ENCODE measurements at places on chromosomes 1 and 21.

DNA sequence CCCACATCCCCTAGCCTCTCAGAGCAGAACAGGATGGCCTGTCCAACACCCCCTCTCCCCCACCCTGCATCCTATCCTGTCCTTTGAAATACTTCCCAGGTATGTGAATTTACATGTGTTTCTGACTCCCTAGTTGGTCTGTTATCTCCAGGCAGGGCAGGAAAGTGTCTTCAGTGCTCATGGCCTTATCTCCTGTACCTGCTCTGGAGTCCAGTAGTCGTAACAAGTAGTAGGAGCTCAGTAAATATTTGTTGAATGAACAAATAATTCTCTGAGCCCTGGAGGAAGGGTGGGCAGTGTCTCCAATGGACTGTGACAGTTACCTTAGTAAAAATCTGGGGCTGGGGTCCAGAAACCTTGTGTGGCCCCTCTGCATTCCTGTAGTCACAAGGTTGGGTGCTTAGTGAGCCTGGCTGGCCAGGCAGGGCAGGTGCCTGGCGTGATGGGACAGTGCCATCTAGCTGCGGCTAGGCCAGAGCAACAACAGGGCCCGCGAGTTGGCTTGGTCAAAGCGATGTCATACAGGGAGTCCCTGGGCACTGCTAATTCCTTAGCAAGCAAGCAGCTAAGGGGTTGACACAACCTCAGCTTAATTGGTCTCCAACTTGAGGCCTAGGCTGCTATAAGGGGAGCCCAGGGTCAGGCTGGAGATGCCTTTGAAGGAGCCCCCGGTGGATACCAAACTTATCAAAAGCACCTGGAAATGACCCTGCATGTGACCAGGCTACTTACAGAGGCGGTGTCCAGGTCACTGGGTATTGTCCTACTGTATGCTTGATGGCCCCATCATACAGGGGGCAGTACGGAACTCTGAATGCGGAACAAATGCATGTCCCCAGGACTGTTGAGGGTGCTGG lies 89.0 kb upstream of the PPM1J start:
- peak; percentile 43 for DNase-seq

GRCh38 chr1:48506870-48507269 lies 34.9 kb upstream of the SPATA6 start:
- DNase-seq: no peak

- no peak for DNase-seq
Observed at GRCh38 chr21:43571976-43572375, 87.3 kb downstream of the HSF2BP start.

GRCh38 chr21:32299695-32300094 lies 1.0 kb downstream of the MRAP start:
- DNase-seq: no peak

DNA sequence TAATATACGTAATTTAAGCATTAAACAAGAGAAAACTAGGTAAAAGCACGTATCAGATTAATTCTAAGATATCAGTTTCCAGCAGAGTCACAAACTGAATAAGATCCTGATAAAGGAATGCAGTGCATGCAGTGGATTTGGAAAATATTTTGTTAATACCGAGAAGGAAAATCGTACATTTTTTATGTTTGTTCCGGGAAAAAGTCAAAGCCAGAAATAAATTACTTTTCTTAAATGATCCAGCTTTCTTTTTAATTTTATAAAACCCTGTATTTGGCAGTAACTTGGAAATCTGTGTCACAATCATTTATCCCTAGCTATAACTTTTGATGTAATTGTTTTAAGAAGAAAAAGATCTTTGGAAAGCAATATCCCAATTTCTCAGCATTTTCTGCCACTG lies 955 bp downstream of the PALMD start:
- DNase-seq: no peak

DNA sequence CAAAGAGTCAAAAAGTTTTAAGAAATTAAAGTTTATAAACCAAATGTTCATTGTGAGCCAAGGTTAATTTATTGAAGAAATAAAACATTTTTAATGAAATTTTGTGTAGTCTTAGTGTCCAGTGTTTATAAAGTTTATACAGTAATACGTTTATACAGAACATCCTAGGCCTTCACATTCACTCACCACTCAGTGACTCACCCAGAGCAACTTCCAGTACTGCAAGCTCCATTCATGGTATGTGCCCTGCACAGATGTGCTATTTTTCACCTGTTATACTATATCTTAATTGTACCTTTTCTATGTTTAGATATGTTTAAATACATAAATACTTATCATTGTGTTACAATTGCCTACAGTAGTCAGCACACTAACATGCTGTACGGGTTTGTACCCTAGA lies 33.6 kb downstream of the TYW3 start:
- no peak for DNase-seq

- DNase-seq: no peak
Observed at GRCh38 chr1:42173961-42174735, 9.6 kb upstream of the GUCA2A start.

GRCh38 chr21:38646213-38646837 lies 148.0 kb upstream of the ERG start:
- DNase-seq: no peak

DNA sequence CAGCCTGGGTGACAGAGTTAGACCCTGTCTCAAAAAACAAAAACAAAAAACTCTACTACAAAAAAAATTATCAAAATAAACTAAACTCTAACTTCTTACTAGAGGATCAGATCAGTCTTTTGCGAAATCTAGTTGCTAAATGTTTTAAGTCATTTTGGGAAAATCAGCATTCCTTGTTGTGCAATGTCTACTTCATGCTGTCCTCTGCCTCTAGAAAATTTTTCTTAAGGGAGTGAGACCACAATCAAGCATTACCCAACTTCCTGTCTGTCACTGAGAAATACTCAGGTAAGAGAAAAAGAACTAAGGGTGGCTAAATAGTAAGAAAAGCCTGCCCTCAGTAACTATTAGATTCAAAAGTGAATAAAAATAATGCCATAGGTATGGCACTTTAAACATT lies 67.2 kb upstream of the FOXD3 start:
- no peak for DNase-seq

GRCh38 chr1:20486457-20487235 lies 636 bp upstream of the CAMK2N1 start:
- no peak for DNase-seq

GRCh38 chr1:172976222-172977041 lies 74.3 kb downstream of the TNFSF18 start:
- DNase-seq: no peak

- no peak for DNase-seq
Observed at GRCh38 chr1:107450899-107451664, 310.2 kb downstream of the NTNG1 start.

- no peak for DNase-seq
Observed at GRCh38 chr1:246008363-246008831, 498.7 kb downstream of the SMYD3 start.

GRCh38 chr21:42853621-42854020 lies 25.7 kb downstream of the WDR4 start:
- no peak for DNase-seq

- no peak for DNase-seq
Observed at GRCh38 chr1:156118177-156118868, 3.8 kb downstream of the LMNA start.

DNA sequence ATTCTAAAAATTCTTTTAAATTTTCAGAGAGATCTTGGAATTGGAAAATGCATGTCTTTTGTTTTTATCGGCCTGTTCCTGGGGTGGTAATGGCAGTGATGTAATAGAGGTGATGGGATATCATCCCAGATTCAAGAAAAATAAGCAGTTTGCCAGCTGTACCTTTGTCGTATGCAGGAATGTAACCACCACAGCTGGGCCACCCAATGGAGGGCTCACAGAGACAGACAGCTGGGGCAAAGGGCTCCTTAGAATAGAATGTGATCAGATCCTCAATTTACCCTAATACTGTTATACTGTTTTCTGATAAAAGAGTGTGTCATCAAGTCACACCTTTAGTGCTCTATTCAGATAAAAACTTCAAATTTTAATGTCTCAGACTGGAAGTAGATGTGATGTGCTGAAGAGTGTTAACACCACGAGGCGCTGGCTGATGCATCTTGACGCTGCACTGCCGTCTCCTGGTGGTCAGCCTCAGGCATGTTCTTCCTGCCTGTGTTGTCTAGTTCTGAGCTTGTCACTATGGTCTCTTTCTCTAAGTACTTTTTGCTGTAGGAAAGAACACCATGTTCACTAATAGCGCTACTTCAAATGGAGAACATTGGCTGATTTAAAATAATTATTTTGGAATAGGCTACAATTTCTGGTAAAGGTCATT lies 78.8 kb downstream of the C1orf21 start:
- no peak for DNase-seq

- no peak for DNase-seq
Observed at GRCh38 chr1:55444667-55445066, 229.5 kb upstream of the USP24 start.

- no peak for DNase-seq
Observed at GRCh38 chr1:201707656-201708055, 121.3 kb upstream of the IPO9 start.

GRCh38 chr1:185696422-185697150 lies 37.6 kb upstream of the HMCN1 start:
- DNase-seq: no peak

DNA sequence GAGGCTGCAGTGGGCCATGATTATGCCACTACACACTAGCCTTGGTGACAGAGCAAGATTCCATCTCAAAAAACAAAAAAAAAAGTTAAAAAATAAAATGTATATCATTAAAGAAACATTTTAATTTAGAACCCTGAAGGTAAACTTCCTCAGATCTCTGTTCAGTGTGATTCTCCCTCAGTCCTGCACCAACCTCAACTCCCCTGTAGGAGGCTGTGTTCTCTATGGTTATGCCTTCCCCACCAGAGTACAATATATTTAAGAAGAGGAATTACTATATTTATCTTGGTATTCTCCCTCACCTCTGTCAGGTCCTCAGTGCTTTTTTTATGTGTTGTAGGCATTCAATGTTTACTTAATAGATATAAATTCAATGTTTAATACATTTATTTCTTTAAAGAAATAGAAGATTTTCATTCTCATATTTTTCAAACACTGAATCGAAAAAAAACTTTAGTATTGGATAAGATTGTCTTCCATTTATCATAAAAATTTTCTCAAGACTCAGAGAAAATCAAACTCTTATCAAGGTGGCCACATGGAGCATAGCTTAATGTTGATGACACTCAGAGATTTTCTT lies 4.8 kb upstream of the LRRC8B start:
- DNase-seq: peak; percentile 52

GRCh38 chr1:90122654-90123340 lies 127.9 kb downstream of the ZNF326 start:
- DNase-seq: no peak

DNA sequence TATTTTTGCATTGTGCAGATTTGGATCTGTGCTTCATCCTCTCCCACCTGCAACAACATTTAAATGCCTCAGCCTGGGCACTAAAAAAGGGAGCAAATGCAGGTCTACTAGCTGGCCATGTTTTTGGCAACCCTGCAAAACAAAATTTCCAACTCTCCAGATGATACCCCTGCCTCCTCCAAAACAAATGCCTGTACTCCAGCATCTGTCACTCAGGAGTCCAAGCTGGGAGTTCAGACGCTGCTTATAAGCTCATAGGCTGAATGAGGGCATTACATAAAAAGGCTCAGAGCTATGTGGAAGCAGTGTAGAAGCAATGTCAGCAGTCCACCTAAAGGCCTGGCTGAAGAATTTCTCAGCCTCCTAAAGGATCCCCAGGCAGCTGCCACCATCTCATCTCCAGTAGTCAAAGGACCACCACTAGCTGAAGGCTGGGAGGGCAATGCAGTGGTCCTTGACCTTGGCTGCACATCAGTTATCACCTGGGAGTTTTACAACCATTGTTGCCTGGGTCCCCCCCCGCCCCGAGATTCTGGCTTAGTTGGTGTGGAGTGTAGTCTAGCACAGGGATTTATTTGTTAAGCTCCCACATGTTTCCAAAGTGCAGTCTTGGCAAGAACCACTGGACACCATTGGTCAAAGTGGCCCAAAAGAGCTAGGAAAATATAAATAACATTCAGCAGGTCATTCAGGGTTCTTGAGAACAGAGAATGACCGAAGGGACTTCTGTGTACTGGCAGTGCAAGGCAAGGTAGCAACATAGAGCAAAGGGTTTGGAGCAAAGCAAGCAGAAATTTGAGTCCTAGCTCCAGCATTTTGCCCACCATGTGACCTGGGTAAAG lies 57.2 kb downstream of the ITPKB start:
- DNase-seq: no peak

- no peak for DNase-seq
Observed at GRCh38 chr1:183126528-183126927, 59.5 kb upstream of the LAMC2 start.

DNA sequence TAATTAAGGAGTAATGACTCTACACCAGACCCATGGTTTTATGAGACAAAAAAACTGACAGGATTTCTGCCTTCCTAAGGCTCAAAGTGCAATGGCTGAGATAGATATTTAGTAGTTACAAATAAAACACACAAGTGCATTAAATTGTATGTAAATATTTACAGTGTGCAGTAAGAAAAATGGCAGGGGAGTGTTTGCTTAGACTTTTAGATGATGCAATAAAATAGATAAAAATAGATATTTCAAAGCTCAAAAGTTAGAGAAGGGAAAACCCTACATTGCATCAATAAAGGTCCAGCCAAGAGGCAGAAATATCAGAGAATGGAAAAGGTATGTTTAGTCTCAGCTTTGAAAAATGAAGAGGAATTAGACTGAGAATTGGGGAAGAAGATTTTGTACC lies 226.3 kb upstream of the FGGY start:
- DNase-seq: no peak

DNA sequence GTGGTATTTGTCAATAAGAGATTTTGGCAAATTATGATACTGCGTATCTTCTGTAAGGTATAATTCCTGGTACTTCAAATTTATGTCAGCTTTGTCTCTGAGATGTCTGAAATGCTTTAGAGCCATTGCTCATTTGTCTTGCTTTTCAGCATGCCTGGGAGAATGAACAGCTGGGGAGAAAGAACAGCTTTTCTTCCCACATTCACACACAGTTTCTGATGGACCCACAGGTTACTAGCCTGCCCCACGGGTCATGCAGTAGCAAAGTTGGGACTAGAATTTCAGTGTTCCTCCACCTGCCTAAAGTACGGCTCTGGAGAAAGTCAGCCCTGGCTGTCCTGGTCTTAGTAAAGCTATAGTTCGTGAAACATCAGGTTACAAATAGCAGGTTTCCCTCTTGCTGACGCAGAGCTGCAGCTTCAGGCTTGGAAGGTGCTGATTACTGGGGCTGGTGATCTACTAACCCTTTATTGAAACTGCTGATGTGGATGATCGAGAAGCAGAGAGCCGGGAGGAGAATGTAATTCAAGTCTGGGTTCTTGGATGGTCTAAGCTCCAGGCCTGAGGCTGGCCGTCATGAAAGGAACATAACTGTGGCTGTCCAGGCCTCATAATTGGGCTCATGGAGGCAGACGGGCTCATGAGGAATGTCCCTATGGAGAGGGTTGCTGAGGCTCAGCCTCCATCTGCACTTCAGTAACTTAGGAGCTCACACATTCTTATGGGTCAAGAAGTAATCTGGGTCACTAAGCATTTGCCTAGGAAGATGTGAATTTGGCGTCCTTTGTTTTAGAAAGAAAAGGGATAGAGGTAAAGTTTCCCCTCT lies 12.4 kb downstream of the GALNT2 start:
- DNase-seq: no peak

DNA sequence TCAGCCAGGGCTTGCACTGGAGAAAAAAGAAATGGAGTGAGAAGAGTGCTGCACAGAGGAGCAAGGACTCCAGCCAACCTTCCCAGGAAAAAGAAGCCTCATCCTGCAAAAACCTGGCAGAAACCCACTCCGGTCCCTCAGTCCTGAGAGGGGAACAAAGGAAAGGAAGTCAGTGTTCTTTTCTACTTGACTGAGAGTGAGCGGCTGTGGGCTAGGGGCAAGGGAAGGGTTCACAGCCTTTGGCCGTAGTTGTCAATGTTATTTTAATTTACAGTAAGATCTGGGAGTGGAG lies 8.9 kb upstream of the GOLT1A start:
- DNase-seq: no peak

Measured in CD4-positive, alpha-beta T cell (primary cell).